Coronary artery (tissue), 2 donors: ENCODE measurements at places on chromosomes 13 and 19.

- no peak for DNase-seq
These were observed 43.9 kb downstream of the ZNF331 start for GRCh38 chr19:53581871-53582279.

DNA sequence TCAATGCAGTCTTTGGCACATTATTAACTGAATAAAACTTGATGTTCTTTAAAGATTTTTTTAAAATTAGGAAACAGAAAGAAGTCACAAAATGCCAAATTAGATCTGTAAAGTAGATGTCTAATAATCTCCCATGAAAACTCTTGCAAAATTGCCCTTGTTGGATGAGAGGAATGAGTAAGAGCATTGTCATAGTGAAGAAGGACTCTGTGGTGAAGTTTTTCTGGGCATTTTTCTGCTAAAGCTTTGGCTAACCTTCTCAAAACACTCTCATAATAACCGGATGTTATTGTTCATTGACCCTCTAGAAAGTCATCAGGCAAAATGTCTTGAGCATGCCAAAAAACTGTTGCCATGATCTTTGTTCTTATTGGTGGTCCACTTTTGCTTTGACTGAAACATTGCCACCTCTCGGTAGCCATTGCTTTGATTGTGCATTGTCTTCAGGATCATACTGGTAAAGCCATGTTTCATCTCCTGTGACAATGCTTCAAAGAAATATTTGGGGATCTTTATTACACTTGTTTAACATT is 549.3 kb downstream of the LIG4 start:
- no peak for DNase-seq

DNA sequence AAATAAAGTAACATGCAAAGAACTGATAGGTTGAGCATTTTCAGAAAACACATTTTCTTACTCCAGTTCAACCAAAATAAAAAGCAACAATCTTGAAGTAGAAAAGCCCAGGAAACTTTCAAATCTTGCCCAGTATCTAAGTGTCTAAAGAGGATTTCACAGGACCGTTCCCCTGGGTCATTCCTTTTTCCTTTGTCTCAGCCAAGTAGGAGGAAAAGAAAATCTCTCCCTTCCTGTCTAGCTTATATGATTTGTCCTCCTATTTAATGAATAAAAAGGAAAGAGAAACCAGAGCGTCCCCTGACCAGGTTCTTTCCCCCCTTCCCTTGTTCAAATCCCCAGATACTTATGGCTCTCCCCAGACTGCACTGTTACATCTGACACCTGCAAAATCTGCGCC is 248.0 kb downstream of the KCTD12 start:
- DNase-seq: no peak

DNA sequence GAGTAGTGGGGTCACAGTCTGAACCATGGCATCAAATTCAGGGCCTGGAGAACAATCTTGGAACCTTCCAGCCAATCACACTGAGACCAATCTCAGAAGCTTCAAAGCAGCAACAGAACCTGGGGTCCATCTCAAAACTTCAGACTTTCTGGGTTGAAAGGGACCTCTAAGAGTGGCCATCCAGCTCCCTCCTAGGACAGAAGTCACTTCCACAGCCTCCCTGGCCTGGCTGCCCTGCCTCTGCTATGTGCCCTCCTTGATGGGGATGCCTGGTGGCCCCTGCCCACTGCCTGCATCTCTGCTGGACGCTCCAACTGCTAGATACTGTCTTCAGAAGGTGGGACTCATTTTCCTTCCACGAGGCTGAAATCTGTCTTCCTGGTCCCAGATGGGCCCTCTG is 1.8 kb downstream of the TLE2 start:
- no peak for DNase-seq

DNA sequence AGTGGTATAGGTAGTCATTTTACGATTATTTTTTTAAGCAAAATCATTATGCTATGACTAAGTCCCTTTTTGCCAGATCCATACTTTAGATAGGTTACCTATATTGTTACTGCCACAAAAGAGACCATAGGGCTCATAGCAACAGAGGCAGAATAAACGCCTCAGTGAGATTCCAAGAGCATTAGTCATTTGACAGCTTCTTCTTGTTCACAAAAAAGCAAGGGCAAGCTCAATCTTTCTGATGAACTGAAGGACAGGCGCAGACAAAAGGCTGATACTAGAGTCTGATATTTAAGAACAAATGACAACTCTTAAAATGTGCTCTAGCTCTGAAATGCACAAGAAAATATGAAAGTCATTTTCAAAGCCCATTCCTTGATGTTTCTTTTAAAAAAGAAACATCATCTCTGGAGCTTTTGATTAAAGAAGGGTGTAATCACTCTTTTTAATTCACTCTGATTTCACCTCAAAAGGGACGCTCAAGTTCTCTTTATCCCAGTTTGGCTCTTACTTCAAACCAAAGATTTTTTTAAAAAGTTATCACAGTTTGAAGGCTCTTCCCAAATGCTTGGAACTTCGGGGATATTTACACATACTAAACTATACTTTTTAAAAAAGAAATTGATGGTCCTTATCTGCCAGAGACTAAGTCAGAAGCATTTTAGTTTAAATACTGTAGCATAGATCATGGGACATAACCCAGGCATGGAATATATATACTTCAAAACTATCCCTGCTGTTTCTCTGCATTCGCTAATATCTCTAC is 187.2 kb downstream of the EFNB2 start:
- no peak for DNase-seq

DNA sequence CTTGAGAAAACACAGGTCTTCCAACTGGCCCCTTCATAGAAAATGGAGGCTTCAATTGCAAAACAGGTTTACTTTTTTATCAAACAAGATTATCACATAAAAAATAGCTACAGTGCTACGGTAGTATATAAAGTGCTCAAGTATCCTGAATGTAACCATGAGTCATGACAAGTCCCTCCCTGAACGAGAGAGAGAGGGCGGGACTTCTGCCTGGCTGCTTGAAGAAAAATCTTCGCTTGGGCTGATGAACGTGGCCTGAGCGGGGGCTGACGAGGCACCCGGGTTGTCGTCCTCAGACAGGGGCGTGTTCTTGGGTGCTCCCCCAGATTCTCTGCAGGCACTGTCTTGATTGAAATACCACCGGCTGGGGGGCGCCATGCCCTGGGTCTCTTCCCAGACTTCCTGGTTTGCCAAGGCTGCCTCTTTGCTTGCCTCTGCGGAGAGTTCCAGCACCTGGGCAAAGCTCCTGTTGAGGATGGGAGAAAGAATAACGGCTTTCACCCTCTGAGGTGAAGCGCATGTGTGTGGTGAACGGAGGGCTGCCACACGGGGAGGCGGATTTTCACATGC is 23.2 kb upstream of the CPAMD8 start:
- no peak for DNase-seq

GRCh38 chr13:29858667-29859066 is 8.2 kb upstream of the UBL3 start:
- DNase-seq: no peak

DNA sequence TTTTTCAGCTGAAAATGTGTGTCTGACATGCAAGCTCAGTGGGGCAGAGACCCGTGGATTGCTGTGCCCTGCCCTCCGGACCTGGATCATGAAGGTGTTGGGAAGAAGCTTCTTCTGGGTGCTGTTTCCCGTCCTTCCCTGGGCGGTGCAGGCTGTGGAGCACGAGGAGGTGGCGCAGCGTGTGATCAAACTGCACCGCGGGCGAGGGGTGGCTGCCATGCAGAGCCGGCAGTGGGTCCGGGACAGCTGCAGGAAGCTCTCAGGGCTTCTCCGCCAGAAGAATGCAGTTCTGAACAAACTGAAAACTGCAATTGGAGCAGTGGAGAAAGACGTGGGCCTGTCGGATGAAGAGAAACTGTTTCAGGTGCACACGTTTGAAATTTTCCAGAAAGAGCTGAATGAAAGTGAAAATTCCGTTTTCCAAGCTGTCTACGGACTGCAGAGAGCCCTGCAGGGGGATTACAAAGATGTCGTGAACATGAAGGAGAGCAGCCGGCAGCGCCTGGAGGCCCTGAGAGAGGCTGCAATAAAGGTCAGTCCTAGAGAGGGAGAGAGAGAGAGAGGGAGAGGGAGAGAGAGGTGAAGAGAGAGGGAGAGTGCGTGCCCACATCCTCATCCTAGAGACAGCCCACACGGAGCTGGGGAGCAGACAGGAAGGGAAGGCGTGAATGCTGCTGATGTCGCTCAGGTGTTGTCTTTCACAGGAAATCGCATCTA is 5.1 kb upstream of the DCUN1D2 start:
- DNase-seq: no peak

GRCh38 chr19:39402346-39403300 is 4.0 kb upstream of the ZFP36 start:
- DNase-seq: peak; percentile 96
